ENCODE measurements at places on chromosomes 1 and 21.

DNA sequence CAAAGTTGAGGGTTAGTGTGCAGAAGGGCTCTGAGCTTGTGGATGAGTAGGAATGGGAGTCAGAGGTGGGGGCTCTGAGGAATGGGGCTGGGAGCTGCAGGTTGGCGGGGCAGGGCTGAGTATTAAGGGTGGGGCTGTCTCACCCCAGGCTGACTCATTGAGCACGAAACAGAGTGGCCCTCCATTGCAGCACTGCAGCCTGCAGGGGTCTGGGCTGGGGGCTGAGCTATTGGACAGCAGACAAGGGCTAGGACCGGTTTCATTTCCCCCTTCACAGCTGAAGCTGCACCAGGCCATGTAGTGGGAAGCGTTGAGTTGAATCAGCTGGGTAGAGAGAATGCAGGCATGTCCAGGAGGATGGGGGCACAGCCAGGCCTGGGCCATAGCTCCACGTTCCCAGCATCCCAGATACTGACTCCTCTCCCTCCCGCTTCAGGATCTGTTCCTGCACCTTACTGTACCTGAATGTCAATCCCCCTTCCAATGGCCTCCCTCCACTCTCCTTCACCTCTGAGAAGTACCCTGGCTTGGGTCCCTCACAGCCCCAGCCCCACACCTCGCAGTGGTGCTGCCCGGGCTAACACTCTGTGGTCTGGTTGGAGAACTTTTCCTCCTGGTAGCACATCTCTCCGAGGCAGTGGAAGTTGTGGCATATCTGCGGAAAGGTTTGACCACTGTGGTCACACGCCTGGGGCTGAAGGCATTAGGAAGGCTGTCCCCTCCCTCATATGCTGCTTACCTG, 4.4 kb upstream of the INPP5B start:
- DNase-seq: no peak

GRCh38 chr1:15687446-15687845, 3.3 kb downstream of the PLEKHM2 start:
- no peak for DNase-seq

- DNase-seq: no peak
Observed at GRCh38 chr1:183416850-183417771, 1.1 kb downstream of the NMNAT2 start.

DNA sequence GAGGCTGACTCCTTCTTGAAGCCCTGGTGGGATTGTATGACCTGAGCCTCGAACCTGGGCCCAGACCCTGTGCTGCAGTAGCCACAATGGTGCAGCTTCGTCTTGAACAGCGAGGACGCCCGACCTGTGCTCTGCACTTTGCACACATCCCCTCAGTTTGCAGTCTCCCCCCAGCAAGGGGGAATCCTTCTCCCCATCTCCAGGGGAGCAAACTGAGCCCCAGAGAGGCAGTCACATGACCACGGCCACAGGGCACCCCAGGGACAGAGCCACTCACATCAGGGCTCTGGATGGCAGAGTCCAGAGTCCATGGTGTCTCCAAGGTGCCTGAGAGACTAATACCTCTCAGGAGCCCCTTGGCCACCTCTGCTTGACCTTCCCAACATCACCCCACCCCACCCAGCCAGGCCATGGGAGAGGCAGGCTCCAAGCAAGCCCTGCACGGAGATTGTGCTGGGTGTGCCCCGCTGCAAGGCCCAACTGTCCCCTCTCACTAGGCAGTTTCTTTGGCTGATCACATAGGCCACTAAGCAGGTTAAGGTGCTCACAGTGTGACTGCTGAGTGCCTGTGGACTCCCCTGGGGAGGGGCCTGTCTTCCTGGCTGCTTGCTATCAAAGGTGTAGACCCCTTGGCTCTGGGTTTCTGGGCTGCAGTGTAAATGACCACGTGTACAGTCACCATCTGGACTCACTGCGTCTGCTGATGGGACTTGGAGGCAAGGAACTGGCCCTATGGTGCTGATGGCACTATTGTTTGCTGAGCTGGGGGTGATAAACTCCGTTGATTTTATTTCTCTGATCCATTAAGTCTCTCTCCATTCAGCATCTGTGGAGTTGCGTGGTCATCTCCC, 398.1 kb downstream of the MATN1 start:
- no peak for DNase-seq

DNA sequence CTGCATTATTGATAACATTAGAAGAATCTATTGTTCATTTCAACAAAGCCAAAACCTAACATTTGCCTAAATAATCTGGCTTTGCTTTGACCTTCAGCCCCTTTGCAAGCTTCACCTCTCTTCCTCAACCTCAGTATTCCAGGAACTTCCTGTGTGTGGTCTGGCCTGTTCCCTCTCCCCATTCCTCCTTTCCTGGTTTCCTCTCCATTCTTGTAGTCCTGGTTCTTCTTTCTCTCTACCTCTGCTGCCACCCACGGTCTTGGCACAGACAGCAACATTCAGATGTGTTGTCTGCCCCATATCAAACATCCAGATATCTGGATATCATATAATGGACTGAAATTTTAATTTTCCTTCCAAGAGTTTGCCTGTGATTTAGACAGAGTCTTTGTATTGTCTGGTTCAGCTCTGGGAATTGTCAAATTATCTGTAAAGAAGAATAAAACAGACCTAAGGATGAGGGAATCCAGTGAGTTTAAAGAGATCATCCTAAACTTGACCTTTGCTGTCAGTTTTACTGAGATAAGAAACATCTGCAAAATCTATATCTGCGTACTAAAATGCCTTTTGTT, 148.1 kb upstream of the KCTD3 start:
- DNase-seq: no peak

GRCh38 chr1:159289060-159289459, 13.1 kb upstream of the FCER1A start:
- DNase-seq: no peak

DNA sequence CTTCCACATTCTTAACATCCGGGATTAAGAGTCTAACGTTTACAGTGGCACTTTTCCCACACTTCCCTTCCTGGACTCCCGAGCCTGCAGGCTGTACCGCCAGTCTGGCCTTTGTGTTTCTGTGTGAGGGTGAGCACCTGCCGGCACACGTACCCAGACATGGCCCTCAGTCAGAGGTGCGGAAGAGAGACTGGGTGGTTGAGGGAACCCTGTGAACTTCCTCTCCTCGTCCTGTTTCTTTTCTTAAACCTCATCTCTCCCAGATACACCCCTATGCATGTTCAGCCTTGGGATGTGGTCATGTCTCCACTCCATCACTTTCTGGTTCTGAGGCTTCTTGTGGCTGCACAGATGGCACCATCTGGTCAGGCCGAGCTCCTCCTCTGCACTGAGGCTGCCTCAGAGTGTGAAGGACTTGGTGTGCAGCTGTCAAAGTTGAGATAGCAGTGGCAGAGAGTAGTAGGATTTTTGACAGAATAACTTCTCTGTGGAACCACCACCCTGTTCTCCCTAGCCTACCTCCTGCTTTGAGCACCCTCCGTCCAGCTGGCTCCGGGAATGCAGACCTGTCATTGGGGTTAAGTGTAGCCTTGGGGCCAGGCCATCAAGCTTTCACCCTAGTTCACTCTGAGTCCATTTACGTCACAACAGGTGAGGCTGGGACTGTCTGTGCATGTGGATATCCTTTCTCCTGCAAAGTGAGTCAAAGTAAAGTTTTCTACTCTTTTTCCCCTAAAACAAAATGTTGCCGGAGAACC, 31.4 kb downstream of the VASH2 start:
- no peak for DNase-seq

DNA sequence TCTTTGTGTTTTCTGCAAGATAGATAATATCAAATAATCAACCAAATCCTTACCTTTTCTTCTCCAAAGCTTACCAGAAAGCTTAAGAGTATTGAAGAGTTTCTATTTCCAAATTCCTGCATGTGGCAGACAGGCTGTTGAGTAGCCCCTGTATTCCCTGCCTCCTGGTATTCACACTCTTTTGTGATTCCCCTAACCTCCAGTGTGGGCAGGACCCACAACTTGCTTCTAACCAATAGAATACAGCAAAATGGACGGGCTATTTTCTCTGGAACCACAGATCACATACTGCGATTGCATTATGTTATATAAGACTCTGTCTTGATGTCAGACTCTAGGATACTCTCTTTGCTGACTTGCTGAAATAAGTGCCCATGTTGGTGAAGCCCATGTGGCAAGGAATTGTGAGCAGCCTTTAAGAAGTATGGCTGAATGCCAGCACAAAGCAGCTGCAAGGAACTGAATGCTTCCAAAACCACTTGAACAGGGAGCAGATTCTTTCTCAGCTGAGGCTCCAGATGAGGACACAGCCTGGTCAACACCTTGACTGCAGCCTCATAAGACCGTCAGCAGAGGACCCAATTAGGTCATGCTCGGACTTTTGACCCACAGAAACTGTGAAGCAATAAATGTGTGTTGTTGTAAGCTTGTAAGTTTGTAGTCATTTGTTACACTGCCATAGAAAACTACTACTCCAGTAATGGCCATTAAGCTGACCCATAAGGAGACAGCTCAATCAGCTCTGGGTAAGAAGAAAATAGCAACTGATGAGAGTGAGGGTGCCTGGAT, 47.9 kb upstream of the PLXNA2 start:
- DNase-seq: no peak

DNA sequence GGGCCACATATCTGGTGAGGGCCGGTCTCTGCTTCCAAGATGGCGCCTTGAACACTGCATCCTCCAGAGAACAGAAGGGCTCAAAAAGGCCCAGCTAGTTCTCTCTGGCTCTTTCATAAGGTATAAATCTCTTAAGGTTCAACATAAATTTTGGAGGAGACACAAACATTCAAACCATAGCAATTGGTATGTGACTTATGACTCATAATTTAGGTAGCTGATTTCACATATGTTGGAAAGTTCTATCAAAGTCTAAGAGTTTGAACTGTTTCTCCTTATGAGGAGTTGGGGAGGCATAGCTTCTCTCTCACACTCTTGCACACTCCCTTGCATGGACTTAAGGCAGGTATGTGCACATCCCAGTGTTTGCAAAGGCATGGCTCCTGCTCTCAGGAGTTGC, 5.1 kb upstream of the FYB2 start:
- DNase-seq: no peak

GRCh38 chr1:175250027-175250426, 57.5 kb upstream of the KIAA0040 start:
- DNase-seq: no peak

DNA sequence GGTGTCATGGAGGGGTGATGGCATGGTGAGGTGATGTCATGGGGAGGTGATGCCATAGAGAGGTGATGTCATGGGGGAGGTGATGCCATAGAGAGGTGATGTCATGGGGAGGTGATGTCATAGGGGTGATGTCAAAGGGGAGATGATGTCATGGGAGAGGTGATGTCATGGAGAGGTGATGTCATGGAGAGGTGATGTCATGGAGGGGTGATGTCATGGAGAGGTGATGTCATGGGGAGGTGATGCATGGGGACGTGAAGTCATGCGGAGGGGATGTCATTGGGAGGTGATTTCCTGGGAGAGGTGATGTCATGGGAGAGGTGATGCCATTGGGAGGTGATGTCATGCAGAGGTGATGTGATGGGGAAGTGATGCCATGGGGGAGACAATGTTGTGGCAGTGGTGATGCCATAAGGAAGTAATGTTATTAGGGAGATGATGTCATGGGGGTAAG, 92.1 kb upstream of the C1orf174 start:
- no peak for DNase-seq

GRCh38 chr1:157390651-157391050, 161.7 kb downstream of the FCRL5 start:
- DNase-seq: no peak

GRCh38 chr1:226574591-226575435, 26.2 kb downstream of the STUM start:
- DNase-seq: no peak

All from activated T-cell treated with anti-CD3 and anti-CD28 coated beads for 4 hours (primary cell).